ENCODE measurements at places on chromosomes 4 and X. TPM values are rescaled to one million over a fixed set of nuclear protein-coding genes. Genes with fewer than 3 reads are reported as not detected.

GRCh38 chr4:59759082-59759825, 1440.9 kb upstream of the ADGRL3 start:
- H3K4me3 ChIP-seq = no peak overlapping the region
- no peaks in the 10 kb centered on the region for H3K27me3 ChIP-seq
- H3K4me1 ChIP-seq = no peaks in the 10 kb centered on the region
- no peaks in the 10 kb centered on the region for H3K36me3 ChIP-seq
- H3K27ac ChIP-seq = no peak overlapping the region

GRCh38 chrX:149630681-149631233, 835 bp downstream of the TMEM185A start:
- peak overlapping the region; percentile 38 for H3K27ac ChIP-seq
- H3K4me1 ChIP-seq = no peaks in the 10 kb centered on the region
- H3K4me3 ChIP-seq = peak overlapping the region; percentile 85
- no peak for DNase-seq
- no peaks in the 10 kb centered on the region for H3K36me3 ChIP-seq
- H3K27me3 ChIP-seq = no peaks in the 10 kb centered on the region

- H3K4me3 ChIP-seq = no peak overlapping the region
- H3K4me1 ChIP-seq = no peaks in the 10 kb centered on the region
- H3K27me3 ChIP-seq = no peaks in the 10 kb centered on the region
- H3K36me3 ChIP-seq = no peaks in the 10 kb centered on the region
- H3K27ac ChIP-seq = no peak overlapping the region
Observed at GRCh38 chr4:6109842-6110560, 90.3 kb downstream of the JAKMIP1 start.

DNA sequence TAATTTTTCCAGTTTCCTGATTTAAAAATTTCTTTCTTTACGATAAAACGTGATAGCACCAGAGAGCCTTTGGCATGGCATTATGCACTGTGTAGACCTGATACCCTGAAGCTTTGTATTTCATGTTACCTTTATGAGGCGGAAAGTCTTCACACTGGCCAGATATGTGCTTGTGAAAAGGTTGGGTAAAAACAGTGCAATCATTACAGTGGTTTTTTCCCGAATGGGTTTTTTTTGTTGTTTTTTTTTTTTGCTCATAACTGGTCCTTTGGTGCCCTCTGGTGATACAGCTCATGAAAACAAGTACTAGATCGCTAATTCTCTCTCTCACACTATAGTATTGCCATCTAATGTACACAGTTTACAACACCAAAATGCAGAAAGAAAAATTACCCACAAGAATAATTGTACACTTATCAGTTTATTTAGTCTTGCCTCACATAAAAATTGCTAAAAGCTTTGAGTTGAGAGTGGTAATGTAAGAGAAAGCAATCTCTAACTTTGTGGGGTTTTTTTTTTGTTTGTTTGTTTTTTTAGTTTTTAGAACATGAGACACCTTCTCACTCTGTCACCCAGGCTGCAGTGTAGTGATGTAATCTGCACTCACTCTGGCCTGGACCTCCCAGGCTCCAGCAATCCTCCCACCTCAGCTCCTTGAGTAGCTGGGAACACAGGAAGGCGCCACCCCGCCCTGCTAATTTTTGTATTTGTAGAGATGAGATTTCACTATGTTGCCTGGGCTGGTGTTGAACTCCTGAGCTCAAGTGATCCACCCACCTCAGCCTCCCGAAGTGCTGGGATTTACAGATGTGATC, 21.3 kb downstream of the SPCS3 start:
- H3K4me1 ChIP-seq = no peaks in the 10 kb centered on the region
- H3K4me3 ChIP-seq = no peak overlapping the region
- no peak for DNase-seq
- no peaks in the 10 kb centered on the region for H3K27me3 ChIP-seq
- H3K27ac ChIP-seq = no peak overlapping the region

GRCh38 chrX:49618574-49618973, 19.8 kb downstream of the GAGE1 start:
- H3K4me1 ChIP-seq = no peaks in the 10 kb centered on the region
- H3K27me3 ChIP-seq = no peaks in the 10 kb centered on the region
- H3K4me3 ChIP-seq = no peak overlapping the region
- no peak overlapping the region for H3K27ac ChIP-seq
- no peak for DNase-seq

- H3K4me3 ChIP-seq = no peak overlapping the region
- H3K27me3 ChIP-seq = no peaks in the 10 kb centered on the region
- DNase-seq = no peak
- no peaks in the 10 kb centered on the region for H3K36me3 ChIP-seq
- no peak overlapping the region for H3K27ac ChIP-seq
Observed at GRCh38 chrX:78593701-78594100, 65.4 kb downstream of the RTL3 start.

DNA sequence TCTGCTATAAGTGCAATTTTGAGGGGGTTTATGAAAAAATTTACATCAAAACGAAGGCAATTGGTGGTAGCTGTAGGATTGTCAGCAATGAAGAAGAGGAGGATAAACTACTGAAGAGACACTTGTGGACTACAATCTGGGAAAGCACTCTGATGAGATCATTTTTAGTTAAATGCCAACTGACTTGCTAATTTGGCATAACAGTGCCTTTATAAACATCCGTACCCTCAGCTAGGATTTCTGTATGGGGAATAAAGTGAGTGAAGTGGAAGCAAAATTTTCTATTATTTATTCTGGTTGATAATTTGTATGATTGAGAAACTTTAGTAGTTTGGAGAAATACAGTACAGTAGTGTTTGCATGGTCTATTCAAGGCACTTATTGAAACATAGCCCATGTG, 11.2 kb upstream of the GNRHR start:
- no peak overlapping the region for H3K27ac ChIP-seq
- H3K4me3 ChIP-seq = no peak overlapping the region
- H3K4me1 ChIP-seq = no peaks in the 10 kb centered on the region

DNA sequence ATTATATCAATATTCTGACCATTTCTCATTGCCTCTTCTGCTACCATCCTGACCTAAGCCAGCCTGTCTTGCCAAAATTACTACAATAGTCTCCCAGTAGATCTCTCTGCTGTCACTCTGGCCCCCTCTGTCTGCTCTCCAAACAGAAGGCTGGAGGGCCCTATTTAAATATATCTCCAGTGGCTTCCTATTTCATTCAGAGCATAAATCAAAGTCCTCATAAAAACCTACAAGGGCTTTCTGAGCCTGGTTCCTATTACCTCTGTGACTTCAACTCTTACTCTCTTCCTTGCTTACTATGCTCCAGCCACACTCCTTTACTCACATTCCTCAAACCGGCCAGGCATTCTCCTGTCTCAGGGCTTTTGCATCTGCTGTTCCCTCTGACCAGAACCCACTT, 19.0 kb downstream of the IGSF1 start:
- no peak overlapping the region for H3K4me3 ChIP-seq
- H3K27me3 ChIP-seq = no peaks in the 10 kb centered on the region

GRCh38 chrX:12986164-12986779, 11.4 kb downstream of the TMSB4X start:
- no peaks in the 10 kb centered on the region for H3K36me3 ChIP-seq
- H3K27me3 ChIP-seq = no peaks in the 10 kb centered on the region
- no peak overlapping the region for H3K4me3 ChIP-seq
- no peak overlapping the region for H3K27ac ChIP-seq
- DNase-seq = no peak
- H3K4me1 ChIP-seq = no peaks in the 10 kb centered on the region

Gene SMARCA5
- total RNA-seq = 15.5 TPM

Measured in ascending aorta (tissue), 2 donors.